Activated CD4-positive, alpha-beta T cell treated with anti-CD3 and anti-CD28 coated beads, Interleukin-2, amount 10 ng/mL, durations not matched to agents 7 days and 5 days (primary cell): ENCODE measurements at places on chromosomes 5 and 9. TPM values are rescaled to one million over a fixed set of nuclear protein-coding genes. Genes with fewer than 3 reads are reported as not detected.
A peak's percentile ranks its signal among the peaks of the same experiment; 100 is the strongest.

The CTXN3 gene
- total RNA-seq: not detected

DNA sequence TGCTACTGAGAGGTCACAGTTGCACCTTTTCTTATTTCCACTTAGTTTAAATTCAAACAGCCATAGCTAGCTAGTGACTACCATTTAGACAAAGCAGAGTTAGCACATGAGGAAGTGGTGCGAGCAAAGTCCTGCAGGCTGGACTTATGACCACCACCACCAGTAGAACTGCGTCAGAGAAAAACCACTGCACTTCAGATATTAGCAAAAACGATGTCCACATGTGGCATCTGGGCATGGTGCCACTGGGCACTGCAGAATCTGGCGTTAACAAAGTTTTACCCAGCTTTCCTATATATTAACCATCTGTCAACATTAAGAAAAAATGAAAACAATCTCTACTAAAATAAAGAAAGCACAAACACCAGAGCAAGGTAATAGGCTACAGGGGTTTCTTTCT lies 80.1 kb downstream of the SPTLC1 start:
- peaks cover 41% of the 10 kb centered on the region for H3K36me3 ChIP-seq
- H3K4me3 ChIP-seq: no peak overlapping the region
- H3K27ac ChIP-seq: peak overlapping the region; percentile 58

- no peak for DNase-seq
- H3K27ac ChIP-seq: no peak overlapping the region
- H3K4me3 ChIP-seq: no peak overlapping the region
- no peaks in the 10 kb centered on the region for H3K4me1 ChIP-seq
- no peaks in the 10 kb centered on the region for H3K36me3 ChIP-seq
- peaks cover 39% of the 10 kb centered on the region for H3K27me3 ChIP-seq
These were observed 5.8 kb upstream of the CRHBP start for GRCh38 chr5:76947082-76947503.

DNA sequence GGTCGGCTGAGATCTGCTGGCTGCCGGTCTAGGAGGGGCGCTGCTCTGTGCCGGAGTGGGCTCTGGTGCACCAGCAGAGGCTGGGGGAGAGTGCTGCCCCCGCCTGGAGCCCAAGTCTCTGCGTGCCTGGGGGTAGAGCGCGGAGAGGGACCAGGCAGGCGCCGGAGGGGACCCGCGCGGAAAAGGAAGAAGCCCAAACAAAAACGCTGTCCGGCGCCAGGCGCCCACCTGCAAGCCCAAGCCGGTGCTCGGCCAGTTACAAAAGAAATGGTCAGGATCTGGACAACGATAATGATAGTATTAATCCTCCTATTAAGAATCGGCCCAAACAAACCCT lies 571 bp upstream of the S1PR3 start:
- no peak overlapping the region for H3K27ac ChIP-seq
- H3K4me3 ChIP-seq: peak overlapping the region; percentile 25
- no peak for DNase-seq
- peaks cover 37% of the 10 kb centered on the region for H3K27me3 ChIP-seq

The HTR1A gene
- not detected for total RNA-seq

DNA sequence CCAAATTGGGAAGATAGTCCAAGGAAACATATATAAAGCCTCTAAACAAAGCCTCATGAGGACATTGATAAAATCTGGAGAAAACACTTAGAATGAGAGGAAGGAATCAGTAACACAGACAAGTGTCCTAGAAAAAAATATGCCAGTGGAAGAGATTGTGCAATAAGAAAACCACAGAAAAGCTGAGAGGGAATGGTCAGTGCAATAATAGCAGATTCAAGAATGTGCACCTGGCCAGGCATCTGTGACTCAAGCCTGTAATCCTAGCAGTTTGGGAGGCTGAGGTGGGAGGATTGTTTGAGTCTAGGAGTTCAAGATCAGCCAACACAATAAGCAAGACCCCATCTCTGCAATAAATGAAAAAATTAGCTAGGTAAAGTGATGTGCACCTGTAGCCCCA lies 691.2 kb upstream of the CDH6 start:
- no peak overlapping the region for H3K4me3 ChIP-seq
- no peaks in the 10 kb centered on the region for H3K4me1 ChIP-seq
- H3K36me3 ChIP-seq: no peaks in the 10 kb centered on the region

The C5orf34 gene
- total RNA-seq: 11.0 TPM

DNA sequence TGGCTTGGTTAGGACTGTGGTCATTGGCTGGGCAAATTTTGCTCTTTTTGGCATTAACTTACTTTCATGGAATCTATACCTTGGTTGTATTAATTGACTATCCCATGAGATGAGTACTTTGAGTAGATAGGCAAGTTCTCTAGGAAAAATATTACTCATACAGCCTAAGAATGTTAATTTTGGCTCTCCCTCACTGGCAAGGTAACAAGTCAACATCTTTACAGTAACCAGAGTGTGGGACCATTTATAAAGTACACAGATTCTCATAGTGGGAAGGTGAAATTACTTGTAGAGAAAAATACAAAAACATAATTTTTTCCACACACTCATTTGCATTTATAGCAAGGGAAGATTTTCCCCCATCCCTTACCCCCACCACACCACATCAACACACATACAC lies 154.6 kb upstream of the ZNF608 start:
- no peaks in the 10 kb centered on the region for H3K27me3 ChIP-seq
- H3K27ac ChIP-seq: no peak overlapping the region
- H3K36me3 ChIP-seq: no peaks in the 10 kb centered on the region
- DNase-seq: no peak
- no peak overlapping the region for H3K4me3 ChIP-seq

The ITGA1 gene
- 2.6 TPM for total RNA-seq

GRCh38 chr9:84374013-84374412 lies 33.5 kb upstream of the SLC28A3 start:
- no peak overlapping the region for H3K4me3 ChIP-seq
- H3K36me3 ChIP-seq: no peaks in the 10 kb centered on the region
- no peak for DNase-seq
- H3K27me3 ChIP-seq: peaks cover 21% of the 10 kb centered on the region
- no peaks in the 10 kb centered on the region for H3K4me1 ChIP-seq

DNA sequence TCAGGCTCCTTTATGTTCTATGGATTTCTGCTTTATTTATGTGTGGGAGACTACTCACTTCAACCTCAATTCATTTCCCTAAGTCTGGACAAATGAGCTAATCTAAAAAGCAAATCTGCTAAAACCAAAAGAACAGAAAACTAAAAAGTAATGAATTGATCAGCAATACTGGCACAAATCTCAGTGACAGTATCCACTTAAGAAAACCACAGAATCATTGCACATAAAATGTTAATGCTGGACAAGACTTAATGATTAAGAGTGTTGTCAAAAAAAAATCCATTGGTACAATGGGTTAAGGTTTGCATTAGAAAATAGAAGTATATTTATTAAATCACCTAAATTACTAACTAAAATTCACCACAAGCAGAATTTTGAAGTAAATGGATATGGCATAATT lies 147.6 kb downstream of the EDIL3 start:
- H3K27ac ChIP-seq: no peak overlapping the region
- H3K4me3 ChIP-seq: no peak overlapping the region
- no peak for DNase-seq
- no peaks in the 10 kb centered on the region for H3K36me3 ChIP-seq
- H3K27me3 ChIP-seq: no peaks in the 10 kb centered on the region

- no peaks in the 10 kb centered on the region for H3K27me3 ChIP-seq
- no peak overlapping the region for H3K4me3 ChIP-seq
- H3K4me1 ChIP-seq: no peaks in the 10 kb centered on the region
- no peak overlapping the region for H3K27ac ChIP-seq
- no peak for DNase-seq
These were observed 16.2 kb downstream of the ROPN1L start for GRCh38 chr5:10457682-10458574.

GRCh38 chr9:37251452-37251851 lies 131.1 kb downstream of the ZCCHC7 start:
- H3K27me3 ChIP-seq: no peaks in the 10 kb centered on the region
- DNase-seq: no peak
- H3K4me1 ChIP-seq: no peaks in the 10 kb centered on the region
- H3K36me3 ChIP-seq: peaks cover 38% of the 10 kb centered on the region
- no peak overlapping the region for H3K4me3 ChIP-seq
- no peak overlapping the region for H3K27ac ChIP-seq

- H3K27ac ChIP-seq: no peak overlapping the region
- no peak for DNase-seq
These were observed 142.0 kb downstream of the CMYA5 start for GRCh38 chr5:79831381-79832309.

- H3K36me3 ChIP-seq: no peaks in the 10 kb centered on the region
- no peak overlapping the region for H3K4me3 ChIP-seq
- H3K27ac ChIP-seq: no peak overlapping the region
- DNase-seq: no peak
These were observed 5.3 kb upstream of the MEF2C start for GRCh38 chr5:88888291-88888690.

The DMRT3 gene
- not detected for total RNA-seq

DNA sequence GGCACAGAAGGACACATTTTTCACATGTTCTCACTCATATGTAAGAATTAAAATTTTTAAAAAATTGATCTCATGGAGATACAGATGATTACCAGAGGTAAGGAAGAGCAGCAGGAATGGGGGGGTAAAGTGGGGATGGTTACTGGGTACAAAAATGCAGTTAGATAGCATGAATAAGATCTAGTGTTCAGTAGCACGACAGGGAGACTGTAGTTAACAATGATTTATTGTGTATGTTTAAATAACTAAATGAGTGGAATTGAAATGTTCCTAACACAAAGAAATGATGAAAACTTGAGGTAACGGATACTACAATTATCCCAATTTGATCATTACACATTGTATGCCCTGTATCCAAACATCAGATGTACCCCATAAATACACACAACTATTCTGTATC lies 15.2 kb upstream of the TGFBI start:
- H3K27ac ChIP-seq: no peak overlapping the region
- no peaks in the 10 kb centered on the region for H3K4me1 ChIP-seq

DNA sequence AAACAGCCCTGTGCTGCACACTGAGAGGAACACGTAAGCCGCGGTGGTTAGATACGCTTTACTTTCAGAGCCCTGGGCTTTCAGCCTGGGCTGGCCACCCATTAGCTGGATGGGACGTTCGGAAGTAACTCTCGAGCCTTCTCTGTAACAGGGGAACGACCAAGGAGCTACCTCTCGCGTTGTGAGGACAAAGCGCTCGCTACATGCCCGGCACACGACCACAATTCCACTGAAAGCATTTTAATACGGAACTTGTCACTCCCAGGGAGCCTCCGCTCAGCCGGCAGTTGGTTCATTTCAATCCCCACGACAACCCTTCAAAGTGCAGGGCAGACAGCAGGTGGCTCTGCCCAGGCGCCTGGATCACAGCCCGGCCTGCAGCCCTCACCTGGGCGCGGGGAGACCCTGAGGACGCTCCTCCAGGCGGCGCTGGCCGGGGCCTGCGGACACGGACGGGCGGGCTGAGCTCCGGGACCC lies 368 bp downstream of the SURF1 start:
- H3K27me3 ChIP-seq: no peaks in the 10 kb centered on the region
- DNase-seq: no peak
- H3K4me1 ChIP-seq: peaks cover 50% of the 10 kb centered on the region
- H3K36me3 ChIP-seq: peaks cover 32% of the 10 kb centered on the region

- no peaks in the 10 kb centered on the region for H3K36me3 ChIP-seq
- no peaks in the 10 kb centered on the region for H3K4me1 ChIP-seq
- H3K4me3 ChIP-seq: no peak overlapping the region
- no peak for DNase-seq
These were observed 47.7 kb upstream of the RPL26L1 start for GRCh38 chr5:172911628-172911880.

The KIF4B gene
- total RNA-seq: not detected

DNA sequence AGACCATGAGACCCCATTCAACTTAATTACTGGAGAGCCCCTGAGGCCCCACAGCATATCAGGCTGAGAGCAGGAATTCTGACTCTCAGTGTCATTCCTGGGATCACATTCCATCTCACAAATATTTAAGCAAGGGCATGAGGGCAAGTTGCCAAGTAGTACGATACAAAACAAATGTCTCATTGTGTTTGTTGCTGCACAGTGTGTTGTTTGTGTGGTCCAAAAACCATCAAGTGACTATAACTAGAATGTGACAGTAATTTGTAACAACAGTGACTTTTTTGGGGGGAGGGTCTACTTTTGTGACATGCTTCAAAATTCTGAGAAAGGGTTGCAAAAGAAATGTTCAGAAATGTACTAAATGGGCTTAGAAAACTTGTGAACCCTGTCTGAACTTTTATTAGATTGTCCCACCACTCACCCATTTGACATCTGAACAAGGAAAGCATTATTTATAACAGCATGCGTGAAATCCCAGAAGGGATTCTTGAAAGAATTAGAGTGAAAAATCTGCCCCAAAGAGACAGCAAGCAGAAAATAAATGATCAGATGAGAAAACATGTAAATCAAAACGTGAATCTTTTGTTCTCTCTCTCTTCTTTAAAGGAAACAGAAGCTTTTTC lies 347.0 kb downstream of the NTRK2 start:
- H3K27me3 ChIP-seq: no peaks in the 10 kb centered on the region
- no peak overlapping the region for H3K27ac ChIP-seq
- no peak overlapping the region for H3K4me3 ChIP-seq
- H3K4me1 ChIP-seq: no peaks in the 10 kb centered on the region

- no peak overlapping the region for H3K4me3 ChIP-seq
- no peaks in the 10 kb centered on the region for H3K27me3 ChIP-seq
- no peak for DNase-seq
- H3K27ac ChIP-seq: no peak overlapping the region
- H3K4me1 ChIP-seq: no peaks in the 10 kb centered on the region
These were observed 707.4 kb upstream of the COX7C start for GRCh38 chr5:85910335-85910734.

The SPINK6 gene
- not detected for total RNA-seq

DNA sequence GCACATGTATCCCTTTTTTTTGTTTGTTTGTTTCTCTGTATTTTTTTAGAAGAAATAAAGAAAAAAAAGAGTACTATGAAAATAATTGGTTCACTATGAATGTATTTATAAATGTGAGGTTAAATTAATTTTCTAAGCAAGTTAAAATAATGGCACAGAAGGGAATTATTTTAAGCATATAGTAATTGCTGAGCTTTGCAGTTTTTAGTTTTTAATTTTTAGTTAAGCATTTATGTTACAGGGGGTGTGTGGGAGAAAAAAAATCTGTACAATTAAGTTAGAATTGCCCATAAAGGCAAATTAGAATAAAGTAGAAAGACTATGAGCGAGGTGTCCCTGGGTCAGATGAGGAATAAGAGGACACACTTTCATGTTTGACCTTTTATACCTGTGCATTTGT lies 152.6 kb downstream of the CDH18 start:
- DNase-seq: no peak
- no peaks in the 10 kb centered on the region for H3K36me3 ChIP-seq
- H3K4me1 ChIP-seq: no peaks in the 10 kb centered on the region
- H3K4me3 ChIP-seq: no peak overlapping the region

DNA sequence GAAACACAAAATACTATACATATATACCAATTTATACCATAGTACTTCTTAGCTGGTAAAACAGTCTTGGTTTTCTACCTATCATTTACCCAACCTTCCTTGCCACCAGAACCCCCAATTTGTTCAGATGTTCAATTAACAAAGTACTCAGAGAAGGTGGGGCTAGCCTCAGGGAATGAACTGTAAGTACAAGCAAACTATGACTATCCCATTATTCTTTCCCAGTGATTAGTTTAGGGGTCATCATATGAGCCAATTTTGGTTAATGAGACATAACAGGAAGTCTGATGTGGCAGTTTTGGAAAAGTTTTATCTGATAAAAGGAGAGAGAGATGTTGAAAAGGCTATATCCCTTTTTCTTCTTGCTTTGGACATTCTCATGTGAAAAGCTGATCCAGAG lies 125.8 kb downstream of the DTWD2 start:
- H3K4me3 ChIP-seq: no peak overlapping the region
- no peaks in the 10 kb centered on the region for H3K36me3 ChIP-seq
- H3K4me1 ChIP-seq: no peaks in the 10 kb centered on the region
- no peak for DNase-seq
- H3K27me3 ChIP-seq: no peaks in the 10 kb centered on the region
